Activated CD4-positive, alpha-beta T cell treated with anti-CD3 and anti-CD28 coated beads, Interleukin-2, amount 50 U/mL, for 48 hours (primary cell): ENCODE measurements at places on chromosomes 7 and 10.

GRCh38 chr7:37047260-37047659 lies 323.0 kb upstream of the AOAH start:
- no peak for DNase-seq

DNA sequence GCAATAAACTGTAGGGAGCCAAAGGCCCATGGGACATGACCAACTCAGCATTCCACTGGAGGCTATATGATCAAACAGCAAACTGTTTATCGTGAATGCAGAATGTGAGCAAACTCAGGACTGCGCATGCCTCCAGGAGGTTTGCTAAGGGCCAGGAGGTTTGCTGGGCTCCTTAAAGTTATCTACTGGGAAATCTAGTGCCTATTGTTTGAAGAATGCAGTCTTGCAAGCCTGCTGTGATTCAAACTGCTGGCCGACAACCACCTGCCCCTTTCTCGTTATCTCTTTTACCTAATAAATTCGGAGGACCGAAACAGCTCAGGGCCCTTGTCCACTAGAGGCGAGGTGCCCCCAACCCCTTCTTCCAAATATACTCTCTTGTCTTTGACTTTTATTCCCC lies 404.1 kb downstream of the KCNMA1 start:
- DNase-seq: no peak

GRCh38 chr7:98281757-98282606 lies 496 bp downstream of the BRI3 start:
- peak; percentile 29 for DNase-seq

DNA sequence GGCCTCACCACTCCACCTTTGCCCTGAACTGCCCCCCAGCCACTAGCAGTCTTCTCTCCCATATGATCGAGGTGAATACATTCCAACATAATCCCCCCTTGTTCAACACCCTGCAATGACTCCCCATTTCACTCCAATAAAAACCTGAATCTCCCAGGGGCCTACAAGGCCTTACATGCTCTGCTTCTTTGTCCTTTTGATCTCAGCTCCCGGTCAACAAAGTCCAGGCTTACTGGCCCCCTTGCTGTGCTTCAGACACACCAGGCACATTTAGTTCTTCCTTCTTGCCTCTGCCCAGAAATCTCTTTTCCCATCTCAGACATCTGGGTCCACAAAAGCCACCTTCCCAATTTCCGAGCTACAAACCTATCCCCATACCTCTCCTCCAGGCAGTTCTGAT lies 14.0 kb downstream of the MET start:
- DNase-seq: no peak

- no peak for DNase-seq
These were observed 161.9 kb upstream of the ZMIZ1 start for GRCh38 chr10:78906734-78907390.

DNA sequence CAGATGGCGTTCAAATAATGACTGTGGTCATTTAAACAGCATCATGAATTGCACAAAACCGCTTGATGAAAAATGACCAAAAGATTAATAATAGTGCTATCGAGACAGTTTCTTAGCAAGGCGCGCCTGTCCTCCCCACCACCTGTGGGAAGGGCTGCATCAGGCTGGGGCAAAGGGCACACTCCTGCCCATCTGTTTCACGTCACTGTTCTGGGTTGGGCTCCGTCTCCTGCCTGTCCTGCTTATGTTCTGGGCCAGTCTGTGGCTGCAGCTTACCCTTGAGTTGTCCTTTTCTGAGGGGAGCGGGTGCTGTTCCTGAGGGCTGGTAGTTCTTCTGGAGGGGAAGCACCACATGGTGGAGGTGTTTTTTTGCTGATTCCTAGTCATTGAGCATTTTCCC lies 13.3 kb downstream of the RBM17 start:
- DNase-seq: no peak

- no peak for DNase-seq
These were observed 354.8 kb upstream of the CELF2 start for GRCh38 chr10:10662716-10663408.

GRCh38 chr10:84845628-84846261 lies 517.4 kb downstream of the CCSER2 start:
- no peak for DNase-seq

- no peak for DNase-seq
These were observed 249.6 kb downstream of the VTI1A start for GRCh38 chr10:112696592-112696991.

DNA sequence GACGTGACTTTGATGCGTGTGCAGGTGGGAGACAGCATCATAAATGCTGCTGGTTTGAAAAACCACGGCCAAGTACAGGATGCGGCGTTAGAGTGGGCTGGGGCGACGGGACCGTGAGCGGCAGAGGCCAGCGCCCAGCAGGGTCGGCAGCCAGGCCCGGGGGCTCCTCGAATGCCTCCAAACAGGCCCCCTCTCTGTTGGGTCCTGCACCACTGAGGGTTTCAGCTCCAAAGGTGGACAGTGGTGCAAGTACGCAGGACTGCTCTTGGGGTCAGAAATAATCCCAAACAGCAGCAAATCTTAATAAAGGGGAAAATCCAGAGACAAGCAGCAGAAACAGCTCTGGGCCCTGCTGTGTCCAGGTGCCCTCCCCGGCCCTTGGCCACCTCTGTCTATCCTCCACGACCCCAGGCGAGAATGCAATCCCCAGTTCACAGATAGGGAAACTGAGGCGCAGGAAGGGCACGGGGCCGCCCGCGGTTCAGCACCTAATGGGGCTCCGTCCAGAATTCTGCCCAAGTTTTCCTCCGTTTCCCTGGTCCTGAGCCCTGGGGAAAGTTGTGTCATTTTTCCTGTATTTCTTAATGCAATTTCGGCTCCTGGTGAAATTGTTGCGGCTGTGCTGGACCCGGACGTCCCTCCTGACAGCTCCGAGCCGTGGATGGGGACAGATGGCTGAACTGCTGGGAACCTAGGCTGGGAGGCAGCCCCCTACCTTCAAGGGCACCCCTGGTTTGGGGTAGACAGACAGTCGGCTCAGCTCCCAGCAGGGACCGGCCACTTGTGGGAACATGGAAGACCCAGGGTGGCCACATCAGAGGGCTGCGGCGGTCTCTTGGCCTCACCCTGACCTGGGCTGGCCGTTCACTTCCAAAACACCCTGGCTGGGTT lies 97.4 kb downstream of the FOXL3 start:
- DNase-seq: no peak

DNA sequence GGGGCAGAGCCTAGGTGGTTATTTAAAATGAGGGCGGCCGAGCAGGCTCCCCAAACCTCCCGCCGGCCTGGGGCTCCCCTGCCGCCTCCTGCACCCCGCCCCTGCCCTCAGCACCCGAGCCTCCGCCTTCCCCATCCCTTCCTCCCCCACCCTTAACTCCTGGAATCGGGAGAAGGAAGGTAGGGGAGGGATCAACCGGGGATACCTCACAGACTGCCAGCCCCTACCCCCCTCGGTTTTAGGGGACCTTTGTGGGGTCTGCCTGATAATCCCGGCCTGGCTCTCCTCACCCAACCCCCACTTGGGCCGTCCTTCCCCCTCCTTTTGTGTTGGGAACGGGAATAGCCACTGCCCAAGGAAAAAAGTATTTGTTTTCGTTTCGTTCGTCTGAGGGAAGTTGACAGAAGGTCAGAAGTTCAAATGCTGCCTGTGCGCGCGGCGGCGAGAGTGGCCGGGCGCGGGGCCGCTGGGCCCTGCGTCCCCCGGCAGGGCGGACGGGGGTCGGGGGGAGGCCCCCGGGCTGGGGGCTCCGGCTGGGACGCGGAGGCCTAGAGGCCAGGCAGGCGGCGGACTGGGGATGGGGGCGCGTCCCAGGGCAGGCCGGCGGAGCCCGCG lies 2.8 kb downstream of the SHH start:
- no peak for DNase-seq

DNA sequence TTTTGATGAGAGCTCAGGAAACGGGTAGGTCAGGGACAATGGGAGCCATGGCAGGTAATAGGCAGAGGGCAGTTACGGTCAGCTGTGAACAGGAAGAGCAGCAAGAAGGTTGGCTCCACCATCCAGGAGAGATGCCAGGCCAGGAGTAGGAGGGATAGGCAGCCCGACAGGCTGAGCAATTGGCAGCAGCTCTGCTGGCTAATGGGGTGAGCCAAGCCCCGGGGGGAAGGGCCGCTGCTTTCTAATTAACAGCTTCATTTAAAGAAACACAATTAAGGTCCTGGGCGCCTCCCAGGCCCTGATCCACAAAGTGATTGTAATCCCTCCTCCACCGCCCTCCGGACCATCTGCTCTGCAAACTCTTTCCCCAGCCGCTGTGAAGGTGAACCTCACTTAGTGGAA lies 23.7 kb downstream of the SH2B2 start:
- no peak for DNase-seq

DNA sequence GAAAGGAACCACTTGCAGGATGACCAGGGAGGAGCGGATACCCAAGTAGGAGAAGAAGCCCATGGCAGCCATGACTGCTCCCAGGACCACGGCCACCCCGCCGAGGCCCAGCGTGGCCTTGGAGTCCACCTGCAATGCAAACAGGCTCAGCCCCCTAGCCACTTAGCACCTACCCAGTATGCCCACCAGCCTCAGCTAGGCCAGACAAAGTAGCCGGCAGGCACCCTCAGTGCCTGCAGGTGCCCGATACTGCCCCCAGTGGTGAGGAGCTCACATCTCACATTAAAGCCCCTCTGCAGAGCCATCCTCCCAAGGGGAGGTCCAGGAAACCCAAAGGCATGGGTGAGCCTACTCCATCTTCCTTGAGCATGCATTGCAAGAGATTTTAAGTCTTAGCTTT lies 6.6 kb downstream of the NPC1L1 start:
- peak; percentile 45 for DNase-seq

DNA sequence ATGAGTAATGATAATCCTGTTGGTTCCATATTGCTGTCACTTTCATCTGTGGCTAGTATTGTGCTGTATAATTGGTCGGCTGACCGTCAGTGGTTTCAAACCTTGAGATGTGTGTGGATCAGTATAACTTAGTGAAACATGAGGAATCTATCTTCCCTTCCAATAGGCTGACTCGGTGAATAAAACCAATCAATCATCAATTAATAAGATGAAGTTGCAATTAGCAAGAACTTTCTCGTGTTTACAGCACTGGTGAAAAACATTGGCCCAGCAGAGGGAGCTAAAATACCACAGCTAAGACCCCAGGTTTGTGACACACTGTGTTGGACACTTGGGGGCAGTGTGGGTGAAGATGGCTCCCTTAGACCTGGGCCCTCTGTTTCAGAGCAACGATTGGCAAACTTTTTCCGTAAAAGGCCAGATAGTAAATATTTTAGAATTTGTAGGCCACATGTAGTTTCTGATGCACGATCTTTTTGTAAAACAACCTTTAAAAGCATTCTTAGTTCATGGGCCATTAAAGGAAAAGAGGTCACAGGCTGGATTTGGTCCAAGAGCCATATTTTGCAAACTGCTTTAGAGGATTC lies 47.8 kb downstream of the STRA8 start:
- peak; percentile 74 for DNase-seq

DNA sequence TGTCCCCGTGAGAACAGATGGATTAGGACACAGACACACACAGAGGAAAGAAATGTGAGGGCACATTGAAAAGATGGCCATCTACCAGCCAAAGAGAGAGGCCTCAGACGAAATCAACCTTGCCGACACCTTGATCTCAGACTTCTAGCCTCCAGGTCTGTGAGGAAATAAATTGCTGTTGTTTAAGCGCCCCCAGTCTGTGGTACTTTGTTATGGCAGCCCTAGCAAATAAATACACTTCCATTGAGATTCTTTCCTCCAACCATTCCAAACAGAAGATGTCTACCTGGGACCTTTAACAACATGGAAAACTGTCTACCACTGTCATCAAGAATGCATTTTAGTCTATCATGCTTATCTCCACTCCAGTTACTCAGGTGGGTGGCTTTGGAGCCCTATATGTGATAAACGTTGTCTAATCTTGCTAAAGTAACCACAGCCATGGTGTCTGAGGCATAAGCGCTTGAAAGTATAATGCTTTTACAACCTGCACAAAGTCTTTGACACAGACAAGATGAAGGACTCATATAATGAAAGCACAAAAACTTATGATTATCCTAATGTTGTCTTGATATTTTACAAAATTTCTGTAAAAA lies 244.3 kb downstream of the MTERF1 start:
- no peak for DNase-seq

- no peak for DNase-seq
These were observed 51.3 kb downstream of the NEURL1 start for GRCh38 chr10:103544657-103545310.

DNA sequence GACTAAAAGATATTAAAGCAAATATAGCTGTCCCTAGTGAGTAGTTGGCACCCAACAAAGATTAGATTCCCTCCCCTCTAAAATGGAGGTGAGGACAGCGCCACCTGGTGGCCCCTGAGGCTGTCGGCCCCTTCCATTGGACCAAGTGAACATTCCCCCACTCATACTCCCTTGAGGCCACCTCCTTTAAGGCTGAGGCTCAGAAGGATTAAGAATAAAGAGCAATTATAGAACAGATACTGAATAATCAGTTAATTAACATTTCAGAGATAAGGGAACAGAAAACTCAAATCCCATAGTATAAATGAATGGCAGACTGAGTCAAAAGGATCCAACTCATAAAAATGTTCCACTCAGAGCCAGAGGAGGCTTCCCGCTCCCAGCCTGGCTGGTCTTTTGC lies 130.4 kb upstream of the GHITM start:
- DNase-seq: peak; percentile 54

- DNase-seq: no peak
These were observed 387.7 kb upstream of the PFKP start for GRCh38 chr10:2679646-2680045.

DNA sequence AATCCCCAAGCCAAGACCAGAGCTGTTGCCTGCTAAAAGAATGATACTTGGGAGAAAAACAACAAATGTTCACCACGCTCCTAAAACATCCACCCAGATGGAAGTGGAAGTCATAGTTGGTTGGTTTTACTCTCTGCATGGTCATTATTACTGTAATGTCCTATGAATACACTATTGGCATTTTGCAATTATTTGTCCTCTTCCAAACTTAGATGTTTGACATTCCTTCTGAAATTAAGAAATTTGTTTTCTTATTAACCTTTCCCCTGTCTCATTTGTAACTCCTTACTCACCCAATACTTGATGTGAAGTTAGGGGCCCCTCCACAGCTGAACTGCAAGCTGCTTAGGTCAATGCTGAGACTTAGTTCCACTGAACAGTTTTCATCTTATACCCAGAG lies 383.3 kb downstream of the INHBA start:
- DNase-seq: no peak

GRCh38 chr10:17506856-17507471 lies 52.6 kb upstream of the ST8SIA6 start:
- no peak for DNase-seq

- DNase-seq: no peak
These were observed 10.2 kb downstream of the ATP6V0E2 start for GRCh38 chr7:149884016-149884415.
